ENCODE measurements at places on chromosomes 3 and 15.

DNA sequence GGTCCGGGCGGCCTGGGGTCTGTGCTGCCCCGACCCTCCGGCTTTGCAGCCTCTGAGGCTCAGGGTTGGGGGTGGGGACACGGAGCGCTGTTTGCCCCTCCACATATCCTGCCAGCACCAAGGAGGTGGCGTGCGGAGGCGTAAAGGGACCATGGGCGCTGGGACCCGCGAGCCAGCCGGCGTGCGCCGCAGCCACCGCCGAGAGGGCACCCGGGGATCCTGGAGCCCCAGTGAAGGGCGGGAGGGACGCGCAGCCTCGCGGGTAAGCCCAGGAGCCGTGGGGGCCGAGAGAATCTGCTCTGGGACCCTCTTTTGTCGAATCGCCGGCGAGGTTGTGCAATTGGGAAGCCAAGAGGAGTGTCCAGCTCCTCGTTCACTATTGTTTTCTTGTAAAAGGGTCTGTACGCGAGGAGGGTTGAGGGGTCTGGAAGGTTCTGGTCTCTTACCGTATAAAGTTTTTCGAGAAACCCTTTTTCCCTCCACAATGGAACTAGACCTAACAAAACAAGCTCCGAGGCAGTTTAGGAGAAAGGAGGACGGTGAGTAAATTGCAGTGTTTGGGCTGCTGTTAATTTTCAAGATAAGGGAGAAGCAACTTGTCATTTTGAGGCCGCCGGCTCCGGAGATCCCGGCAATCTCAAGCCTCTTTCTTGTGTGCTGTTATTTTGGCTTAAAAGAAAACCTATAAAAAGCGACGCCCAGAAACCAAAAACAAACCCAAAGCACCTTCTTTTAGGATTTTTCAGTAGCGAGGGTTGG, 29.9 kb upstream of the ST3GAL6 start:
- no peak for DNase-seq

DNA sequence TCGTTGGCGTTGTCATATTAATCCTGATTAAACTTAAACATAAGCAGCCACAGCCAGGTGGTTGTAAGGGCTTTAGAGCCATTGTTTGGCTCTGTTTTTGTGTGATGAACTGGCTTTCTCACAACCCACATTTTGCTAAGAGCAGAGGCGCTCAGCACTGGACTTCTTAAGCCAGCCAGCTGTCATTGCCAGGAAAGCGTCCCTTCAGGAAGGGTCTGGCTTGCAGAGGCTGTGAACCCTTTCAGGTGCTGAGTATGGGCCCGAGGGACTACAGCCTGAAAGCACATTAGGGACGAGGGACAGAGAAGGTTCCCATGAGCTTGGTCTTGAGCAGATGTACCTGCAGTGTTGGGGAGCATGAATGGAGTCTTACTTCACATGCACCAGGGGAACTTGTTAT, 112.3 kb downstream of the CHCHD6 start:
- no peak for DNase-seq

DNA sequence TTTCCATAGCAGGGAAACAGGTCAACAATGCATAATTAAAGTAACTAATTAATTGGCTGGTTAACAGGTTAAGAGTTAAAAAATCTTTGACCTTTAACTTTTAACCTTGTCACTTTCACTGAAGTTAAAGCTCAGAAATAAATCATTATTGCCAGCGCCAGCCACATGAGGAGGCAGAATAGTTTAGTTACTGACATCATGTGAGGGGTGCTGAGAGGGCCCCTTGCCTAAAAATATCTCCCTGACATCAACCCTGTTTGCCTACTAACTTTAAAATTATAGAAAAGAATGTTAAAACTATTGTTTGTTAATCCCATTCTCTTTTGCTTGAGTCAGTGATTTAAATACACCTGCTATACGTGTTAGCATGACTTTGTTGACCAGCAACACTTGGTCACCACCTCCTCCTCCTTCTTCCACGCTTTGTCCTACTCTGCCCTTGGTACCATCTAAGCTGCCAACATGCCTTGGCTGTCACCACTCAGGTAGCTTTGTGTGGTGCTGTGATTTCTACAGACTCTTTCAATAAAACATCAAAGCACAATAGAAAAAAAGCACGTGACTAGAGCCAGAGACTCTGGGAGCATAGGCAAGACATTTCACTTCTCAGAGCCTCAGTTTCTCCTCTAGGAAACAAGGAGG, 2.7 kb downstream of the FBXO40 start:
- DNase-seq = no peak

GRCh38 chr3:127660621-127661251, 12.0 kb upstream of the ABTB1 start:
- DNase-seq = no peak

GRCh38 chr15:63288778-63289378, 11.5 kb downstream of the APH1B start:
- DNase-seq = no peak

DNA sequence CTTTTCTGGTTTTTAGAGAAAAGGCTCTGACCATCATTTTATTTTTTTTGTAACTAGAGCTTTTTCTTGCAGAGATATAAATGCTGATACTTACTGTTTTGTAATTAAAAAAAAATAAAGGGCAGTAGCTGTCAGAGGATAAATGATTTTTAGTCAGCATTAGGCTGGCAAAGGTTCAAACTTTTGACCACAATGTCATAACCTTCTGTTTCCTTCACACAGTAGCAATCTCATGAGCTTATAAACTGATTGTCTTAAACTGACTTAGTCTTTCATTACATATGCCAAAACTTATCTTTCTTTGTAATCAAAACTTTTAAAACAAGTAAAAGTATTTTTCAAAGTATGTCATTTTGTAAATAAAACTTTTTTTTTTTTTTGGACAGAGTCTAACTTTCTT, 841.9 kb downstream of the OTOL1 start:
- DNase-seq = no peak

DNA sequence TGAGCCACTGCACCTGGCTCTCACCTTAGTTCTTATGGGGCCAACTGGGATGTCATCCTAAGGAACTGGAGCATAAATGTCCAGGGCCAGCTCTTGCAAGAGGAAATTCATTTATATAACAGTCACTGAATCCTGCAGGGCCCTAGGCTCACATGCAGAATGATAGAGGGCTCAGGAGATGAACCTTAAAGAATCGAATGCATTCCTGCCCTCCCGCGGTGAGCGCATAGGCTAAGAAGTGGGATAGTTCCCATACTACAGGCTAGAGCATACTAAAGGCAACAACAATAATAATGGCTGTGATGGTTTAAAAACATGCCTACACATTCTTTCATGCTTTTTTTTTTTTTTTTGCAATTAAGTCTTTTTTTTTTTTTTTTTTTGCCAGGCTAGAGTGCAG, 17.1 kb upstream of the CSRNP1 start:
- DNase-seq = no peak

GRCh38 chr15:61938249-61938648, 122.0 kb downstream of the VPS13C start:
- DNase-seq = no peak

GRCh38 chr3:141402476-141403171, 34.3 kb downstream of the ZBTB38 start:
- DNase-seq = peak; percentile 24

DNA sequence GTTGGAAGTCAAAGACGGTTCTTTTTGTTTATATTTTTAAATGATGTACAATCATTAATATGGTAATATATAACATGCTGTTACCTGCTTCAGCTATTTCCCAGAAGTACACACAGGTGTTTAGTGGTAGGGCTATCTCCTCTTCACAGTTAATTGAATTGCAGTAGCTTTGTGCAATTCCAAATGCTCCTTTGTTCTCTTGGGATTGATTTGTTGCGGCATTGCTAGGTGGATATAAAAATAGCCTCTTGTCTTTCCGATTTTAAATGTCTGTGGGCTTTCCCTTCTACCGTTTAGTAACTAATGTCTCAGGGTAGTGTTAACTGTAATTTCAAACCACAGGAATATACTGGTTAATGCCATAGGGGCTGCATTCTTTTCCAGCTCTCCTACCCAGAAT, 307.6 kb upstream of the SLITRK3 start:
- DNase-seq = no peak

- no peak for DNase-seq
These were observed 63.4 kb downstream of the EOMES start for GRCh38 chr3:27658741-27659140.

DNA sequence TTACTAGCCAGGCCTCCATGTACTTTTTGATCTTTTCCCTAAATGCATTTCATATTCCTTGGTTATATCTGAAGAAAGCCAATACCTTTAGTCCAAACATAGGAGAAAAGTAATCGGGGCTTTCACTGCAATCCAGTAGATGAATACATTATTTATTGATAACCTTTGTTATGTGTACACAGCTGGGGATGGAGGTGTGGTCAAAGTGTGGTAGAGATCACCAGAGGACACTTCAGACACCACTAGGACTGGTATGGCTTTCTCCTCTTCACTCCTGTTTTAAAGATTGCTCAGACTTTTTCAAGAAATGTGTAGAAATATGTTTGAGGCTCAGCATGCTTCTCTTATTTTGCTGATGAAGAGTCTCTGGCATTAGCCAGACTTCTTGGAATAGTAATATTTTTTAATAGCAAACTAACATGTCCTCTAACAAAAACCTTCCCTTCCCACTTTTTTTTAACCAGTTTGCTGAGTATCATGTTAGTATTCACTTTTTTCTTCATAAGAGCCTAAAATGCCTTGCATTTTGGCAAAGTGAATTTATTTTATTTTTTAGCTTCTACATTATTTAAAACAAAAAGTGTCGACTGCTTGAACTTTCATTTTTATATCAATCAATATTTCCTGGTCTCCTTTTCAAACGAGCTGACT, 65.6 kb upstream of the MBNL1 start:
- DNase-seq = no peak

DNA sequence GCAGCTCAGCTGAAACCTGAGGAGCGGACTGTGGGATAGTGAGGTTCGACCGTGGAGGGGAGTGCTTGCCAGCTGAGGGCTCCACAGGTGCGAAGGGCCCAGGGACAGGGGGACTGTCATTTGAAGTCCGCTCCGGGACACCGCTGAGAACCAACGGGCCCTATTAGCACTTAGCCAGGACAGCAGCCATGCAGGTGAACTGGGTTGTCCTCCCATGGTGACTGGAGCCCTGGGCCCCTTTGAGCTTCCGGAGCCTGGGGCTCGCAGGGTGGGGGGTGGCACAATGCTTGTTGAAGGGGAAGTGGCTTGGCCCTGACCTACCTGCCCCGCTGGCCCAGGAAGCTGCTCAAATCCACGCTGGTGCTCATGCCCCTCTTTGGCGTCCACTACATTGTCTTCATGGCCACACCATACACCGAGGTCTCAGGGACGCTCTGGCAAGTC, 24.7 kb downstream of the PTH1R start:
- no peak for DNase-seq

DNA sequence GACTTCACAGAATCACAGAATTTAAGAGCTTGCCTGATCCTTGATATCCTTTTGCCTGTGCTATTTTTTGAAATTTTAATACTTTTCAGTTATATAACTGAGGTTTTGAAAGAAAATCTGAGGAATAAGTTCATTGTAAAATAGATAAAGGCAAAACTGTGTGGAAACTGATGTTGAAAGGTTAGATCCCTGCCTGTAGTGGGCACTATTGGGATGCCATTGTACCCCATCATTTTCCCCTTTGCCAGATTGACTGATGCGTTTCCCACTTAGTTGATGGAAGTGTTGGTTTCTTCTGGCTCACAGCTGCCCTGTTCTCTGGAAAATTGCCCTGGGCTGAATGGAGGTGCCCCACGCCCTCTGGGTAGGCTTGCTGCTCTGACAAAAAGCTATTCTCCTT, 387.9 kb downstream of the RBMS3 start:
- no peak for DNase-seq

DNA sequence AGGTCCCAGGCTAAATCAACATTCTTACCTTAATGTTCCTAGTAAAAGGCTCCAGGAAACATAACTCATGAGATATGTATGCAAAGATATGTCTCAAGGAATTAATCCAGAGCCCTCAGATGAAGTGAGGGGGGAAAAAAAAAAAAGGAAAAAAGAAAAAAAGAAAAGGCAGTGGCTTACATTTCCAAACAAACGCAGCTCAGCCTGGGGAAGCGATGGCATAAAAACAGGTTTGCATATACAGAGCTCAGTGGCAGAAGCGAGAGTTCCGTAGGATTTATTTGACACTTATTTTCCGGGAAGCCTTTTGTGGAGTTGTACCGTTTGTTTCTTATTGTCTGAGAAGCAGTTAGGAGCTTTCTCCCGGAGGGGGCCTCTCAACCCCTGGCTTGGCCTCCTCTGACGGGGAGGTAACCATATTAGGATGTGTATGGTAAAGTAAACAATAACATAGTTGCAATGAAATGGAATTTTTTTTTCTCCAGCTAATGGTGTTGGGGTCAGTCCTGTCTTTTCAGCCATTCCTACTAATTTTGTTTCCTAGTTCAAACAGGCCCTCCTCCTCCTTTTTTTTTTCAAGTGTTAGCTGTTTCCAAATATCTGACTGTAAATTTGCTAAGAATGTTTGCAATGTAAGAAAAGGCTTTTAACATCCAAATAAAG, 338.6 kb downstream of the FOXP1 start:
- no peak for DNase-seq

DNA sequence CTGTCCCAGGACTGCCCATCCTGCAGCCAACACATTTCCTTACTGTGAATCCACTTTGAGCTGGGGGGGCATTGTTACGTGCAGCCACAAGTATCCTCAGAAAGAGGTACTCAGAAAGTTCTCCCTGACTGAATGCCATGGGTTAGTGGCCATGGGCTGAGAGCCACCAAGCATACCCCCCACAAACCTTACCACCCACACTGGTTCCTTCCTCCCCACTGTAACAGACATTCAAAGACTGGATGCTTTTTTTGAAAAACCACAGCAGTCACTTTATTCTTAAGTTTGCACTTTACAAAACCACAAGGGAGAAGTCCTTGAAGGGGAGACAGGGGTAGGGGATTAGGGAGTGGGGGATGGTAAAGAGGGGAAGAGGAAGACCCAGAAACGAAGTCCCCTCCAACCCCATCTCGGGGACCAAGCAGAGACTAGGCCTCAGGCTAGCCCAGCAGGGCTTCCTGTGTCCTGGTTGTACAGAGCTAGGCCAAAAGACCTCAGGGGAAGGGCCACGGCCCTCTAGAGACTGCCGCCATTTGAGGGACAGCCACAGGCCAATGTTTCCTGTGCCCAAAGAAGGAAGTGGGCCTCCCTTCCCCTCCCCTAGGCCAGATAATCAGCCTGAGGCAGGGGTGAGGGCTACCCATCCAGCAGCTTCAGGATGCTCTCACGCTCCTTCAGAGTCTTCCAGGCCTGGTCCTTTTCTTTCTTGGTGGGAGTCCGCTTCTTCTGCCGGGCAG, 10.1 kb upstream of the CAMK1 start:
- DNase-seq = no peak

- no peak for DNase-seq
These were observed 242.1 kb downstream of the ZIC1 start for GRCh38 chr3:147651107-147651778.

DNA sequence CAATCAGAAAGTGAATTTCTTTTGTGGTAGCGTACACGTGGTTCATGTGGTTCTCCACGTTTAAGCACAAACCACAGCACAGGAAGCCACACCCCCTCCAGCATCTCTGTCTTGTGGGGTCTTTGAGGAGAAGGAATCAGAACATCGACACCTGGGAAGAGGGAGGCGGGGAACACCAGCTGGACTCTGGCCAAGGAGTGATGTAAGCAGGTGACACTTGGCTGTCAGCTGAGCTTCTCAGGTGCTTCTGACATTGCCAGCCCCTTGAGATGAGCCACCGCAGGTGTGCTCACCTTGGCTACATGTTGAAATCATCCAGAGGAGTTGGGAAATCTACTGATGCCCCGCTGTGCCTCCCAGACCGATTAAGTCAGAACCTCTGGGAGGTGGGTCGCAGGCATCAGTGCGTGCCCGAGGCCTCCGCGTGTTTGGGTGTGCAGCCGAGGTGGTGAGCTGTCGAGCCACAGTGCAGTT, 85.0 kb downstream of the FAM81A start:
- peak; percentile 18 for DNase-seq
